Vagina (tissue), 2 donors: ENCODE measurements at places on chromosomes 1 and 21.

DNA sequence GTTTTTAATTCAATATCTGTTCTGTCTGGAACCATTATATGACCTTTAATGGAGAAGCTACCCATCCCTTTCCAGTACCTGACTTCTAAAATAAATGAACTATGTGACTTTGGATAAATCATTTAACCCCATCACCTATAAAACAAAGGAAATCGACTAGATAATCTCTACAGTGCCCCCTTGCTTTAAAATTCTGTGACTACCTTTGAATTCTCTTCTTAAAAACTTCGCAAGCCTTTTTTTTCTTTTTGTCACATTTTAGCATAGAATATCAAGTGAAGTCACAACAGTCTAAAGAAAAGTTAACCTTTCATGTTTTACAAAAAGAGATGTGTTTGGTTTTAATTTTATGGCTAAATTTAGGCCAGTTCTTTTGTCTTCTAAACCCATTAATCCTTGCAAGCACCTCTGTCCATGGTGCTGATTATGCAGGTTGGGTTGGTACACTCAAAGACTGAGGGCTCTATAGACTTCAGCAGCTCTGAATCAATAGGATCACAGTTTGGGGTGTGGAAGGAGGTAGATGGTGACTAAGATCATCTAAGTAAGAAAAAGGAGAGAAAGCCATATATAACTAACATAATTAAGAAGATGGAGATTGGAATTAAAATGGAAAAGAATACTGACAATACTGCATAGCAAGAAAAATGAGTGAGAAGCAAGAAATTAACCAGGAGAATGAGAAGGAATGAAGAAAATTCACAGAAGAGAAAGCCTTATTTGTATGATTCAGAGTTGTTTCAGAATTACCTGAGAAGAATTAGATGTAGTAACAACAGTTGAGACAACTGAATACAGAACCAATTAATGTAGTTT, 59.2 kb downstream of the TBX15 start:
- H3K4me1 ChIP-seq = no peaks in the 10 kb centered on the region
- no peak overlapping the region for H3K27ac ChIP-seq
- no peaks in the 10 kb centered on the region for H3K27me3 ChIP-seq
- no peak overlapping the region for H3K4me3 ChIP-seq

DNA sequence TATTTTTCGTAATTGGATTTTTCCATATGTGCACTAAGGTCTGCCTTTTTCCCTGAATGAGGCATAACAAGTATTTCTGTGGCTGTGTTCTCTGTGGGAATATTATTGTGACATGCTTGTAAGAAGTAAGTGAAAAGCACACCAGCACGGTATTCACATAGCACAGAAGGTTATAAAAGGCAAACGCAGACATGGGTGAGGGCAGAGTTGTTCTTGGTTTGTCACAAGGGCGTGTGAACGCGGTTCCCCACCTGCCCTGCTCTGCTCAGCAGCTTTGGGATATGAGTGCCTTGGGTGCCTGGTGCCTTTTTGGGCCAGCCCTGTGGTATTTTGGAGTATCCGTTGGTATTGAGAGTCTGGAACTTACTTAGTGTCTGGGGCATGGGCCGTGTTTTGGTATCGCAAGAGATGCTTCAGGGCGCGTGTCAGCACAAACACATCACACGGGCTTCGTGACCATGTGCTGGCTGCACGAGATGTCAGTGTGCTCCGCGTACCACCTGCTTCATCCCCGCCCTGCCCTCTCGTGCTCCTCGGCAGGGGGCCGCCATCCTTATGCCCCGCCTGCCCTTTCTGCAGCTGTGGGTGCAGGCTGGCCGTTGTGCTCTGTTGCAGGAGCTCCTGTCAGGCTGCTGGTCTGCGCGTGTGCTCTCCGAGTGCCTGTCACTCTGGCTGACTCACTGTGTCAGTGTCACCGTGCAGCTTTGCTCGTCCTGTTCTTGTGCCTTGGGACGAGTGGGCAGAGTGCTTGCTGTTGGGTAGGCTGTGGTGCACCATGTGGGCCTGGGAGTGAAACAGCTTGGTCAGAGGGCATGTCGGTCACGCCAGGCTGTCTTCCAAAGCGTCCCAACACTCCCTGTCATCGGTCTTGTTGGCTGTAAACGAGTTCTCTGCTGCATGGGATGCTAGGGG, 15.0 kb downstream of the SKI start:
- no peak overlapping the region for H3K27ac ChIP-seq
- H3K36me3 ChIP-seq = peaks cover 5% of the 10 kb centered on the region
- no peak overlapping the region for H3K4me3 ChIP-seq
- peaks cover 94% of the 10 kb centered on the region for H3K4me1 ChIP-seq

DNA sequence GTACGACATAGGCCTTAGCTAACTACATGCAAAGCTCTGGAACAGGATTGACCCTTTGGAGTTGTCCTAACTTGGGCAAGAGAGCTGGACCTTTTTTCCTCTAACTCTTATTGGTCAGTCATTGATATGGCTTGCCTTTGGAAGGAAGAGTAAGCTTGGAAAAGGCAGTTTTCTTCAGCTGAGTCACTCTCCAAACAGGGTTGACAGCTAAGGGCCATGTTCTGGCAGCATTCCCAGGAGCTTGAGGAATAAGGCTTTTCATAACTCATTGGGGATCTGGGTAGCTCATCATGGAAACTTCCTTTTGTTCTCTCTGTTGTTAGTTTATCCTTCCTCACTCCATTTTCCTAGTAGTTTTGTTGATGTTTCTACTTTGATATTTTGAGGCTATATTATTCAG, 14.5 kb upstream of the ERRFI1 start:
- no peak for DNase-seq
- H3K4me3 ChIP-seq = no peak overlapping the region
- H3K27ac ChIP-seq = peak overlapping the region; percentile 37
- peaks cover 4% of the 10 kb centered on the region for H3K4me1 ChIP-seq
- H3K27me3 ChIP-seq = no peaks in the 10 kb centered on the region
- no peaks in the 10 kb centered on the region for H3K36me3 ChIP-seq

GRCh38 chr1:186014370-186015037, 280.3 kb downstream of the HMCN1 start:
- no peak overlapping the region for H3K27ac ChIP-seq
- H3K27me3 ChIP-seq = no peaks in the 10 kb centered on the region
- H3K4me1 ChIP-seq = no peaks in the 10 kb centered on the region
- no peaks in the 10 kb centered on the region for H3K36me3 ChIP-seq

- H3K4me3 ChIP-seq = no peak overlapping the region
- peaks cover 12% of the 10 kb centered on the region for H3K4me1 ChIP-seq
- DNase-seq = no peak
Measured at GRCh38 chr1:2468041-2468472, 8.0 kb upstream of the PLCH2 start.

DNA sequence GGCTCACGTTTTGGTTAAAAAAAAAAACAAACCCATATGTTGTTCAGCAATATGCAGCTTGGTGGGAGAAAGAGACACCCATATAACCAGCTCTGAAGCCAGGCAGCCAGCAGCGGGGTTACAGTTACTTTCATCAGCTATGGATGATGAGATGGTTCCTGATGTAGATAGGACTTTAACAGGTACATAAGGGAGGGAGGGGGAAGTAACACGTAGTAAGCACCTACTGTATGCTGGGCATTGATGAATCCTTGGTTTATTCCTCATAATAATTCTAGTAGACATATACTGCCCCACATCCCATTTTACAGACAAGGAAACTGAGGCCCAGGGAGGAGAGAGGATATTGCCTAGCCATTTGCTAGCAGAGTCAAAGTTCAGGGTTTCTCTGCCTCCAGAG, 2.0 kb downstream of the SLC1A7 start:
- H3K36me3 ChIP-seq = no peaks in the 10 kb centered on the region
- DNase-seq = no peak
- H3K4me1 ChIP-seq = no peaks in the 10 kb centered on the region
- H3K27me3 ChIP-seq = no peaks in the 10 kb centered on the region
- H3K4me3 ChIP-seq = no peak overlapping the region

- no peak overlapping the region for H3K4me3 ChIP-seq
- no peaks in the 10 kb centered on the region for H3K27me3 ChIP-seq
- DNase-seq = no peak
- no peaks in the 10 kb centered on the region for H3K36me3 ChIP-seq
- no peak overlapping the region for H3K27ac ChIP-seq
Measured at GRCh38 chr1:205324781-205325180, 3.2 kb upstream of the NUAK2 start.

DNA sequence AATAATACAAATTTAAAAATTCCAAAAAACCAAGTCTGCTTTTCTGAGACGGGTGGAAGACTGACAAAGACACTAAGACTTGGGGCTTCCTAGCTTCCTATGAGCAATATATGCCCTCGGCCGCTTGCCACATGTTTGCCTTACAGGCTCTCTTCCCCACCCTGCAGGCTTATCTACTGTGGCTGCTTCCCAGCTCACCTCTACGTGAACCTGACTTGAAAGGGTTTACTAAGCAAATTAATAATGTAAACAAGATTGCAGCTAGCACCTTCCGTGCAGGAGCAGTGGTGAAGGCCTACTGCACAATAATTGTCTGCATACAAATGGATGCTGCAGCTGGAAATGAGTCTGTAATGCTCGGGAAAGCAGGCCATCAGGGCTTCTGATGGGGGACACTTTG, 152.9 kb upstream of the DAB1 start:
- no peaks in the 10 kb centered on the region for H3K27me3 ChIP-seq
- DNase-seq = no peak
- H3K4me1 ChIP-seq = no peaks in the 10 kb centered on the region
- no peak overlapping the region for H3K27ac ChIP-seq

DNA sequence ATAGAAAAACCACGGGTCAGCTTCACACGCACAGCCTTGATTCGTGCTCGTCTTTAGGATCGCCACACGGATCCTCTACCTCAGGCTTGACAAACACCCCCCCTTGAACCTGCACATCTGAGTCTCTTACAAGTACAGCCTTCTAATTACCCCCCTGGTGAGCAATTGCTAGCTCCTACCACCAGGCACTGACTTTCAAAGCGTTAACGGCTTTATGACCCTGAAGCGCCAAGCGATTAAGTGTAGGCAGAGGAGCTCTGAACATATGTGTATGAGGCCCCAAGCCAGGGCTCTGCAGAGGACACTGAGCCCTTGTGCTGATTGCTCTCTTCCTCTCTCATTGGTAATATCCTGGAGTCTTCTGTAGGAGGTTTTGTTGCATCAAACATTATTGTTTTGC, 55.7 kb upstream of the EPHA8 start:
- DNase-seq = no peak
- H3K27me3 ChIP-seq = no peaks in the 10 kb centered on the region
- no peak overlapping the region for H3K4me3 ChIP-seq
- H3K4me1 ChIP-seq = no peaks in the 10 kb centered on the region

DNA sequence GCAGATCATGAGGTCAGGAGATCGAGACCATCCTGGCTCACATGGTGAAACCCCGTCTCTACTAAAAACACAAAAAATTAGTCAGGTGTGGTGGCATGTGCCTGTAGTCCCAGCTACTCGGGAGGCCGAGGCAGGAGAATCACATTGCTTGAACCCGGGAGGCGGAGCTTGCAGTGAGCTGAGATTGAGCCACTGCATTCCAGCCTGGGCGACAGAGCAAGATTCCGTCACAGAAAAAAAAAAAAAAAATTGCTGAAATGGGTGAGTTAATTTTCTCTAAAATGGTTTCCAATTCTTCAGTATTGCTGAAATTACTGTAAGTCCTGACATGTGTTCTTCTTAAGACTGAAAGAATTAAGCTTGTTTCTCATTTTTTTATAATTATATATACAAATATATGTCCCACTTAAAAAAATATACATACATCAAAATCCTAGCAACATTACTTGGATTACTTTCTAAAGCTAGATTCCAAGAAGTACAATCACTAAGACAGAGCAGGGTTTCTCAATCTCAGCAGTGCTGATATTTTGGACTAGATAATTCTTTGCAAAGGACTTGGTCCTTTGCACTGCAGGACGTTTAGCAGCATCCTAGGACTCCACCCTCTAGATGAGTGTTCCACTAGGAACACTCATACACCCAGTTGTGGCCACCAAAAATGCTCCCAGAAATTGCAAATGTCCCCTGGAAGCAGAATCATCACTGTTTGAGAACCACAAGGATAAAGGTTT, 24.8 kb downstream of the ZNHIT6 start:
- no peak for DNase-seq
- H3K36me3 ChIP-seq = peaks cover 13% of the 10 kb centered on the region
- H3K4me3 ChIP-seq = no peak overlapping the region
- no peak overlapping the region for H3K27ac ChIP-seq
- H3K4me1 ChIP-seq = no peaks in the 10 kb centered on the region
- no peaks in the 10 kb centered on the region for H3K27me3 ChIP-seq

GRCh38 chr1:107457989-107458388, 317.1 kb downstream of the NTNG1 start:
- no peak for DNase-seq
- no peaks in the 10 kb centered on the region for H3K36me3 ChIP-seq
- no peak overlapping the region for H3K27ac ChIP-seq
- H3K27me3 ChIP-seq = no peaks in the 10 kb centered on the region
- H3K4me1 ChIP-seq = no peaks in the 10 kb centered on the region

- no peak overlapping the region for H3K4me3 ChIP-seq
- no peak for DNase-seq
Measured at GRCh38 chr1:220884109-220884980, 5.1 kb downstream of the HLX start.

- no peak for DNase-seq
- H3K36me3 ChIP-seq = no peaks in the 10 kb centered on the region
- no peaks in the 10 kb centered on the region for H3K4me1 ChIP-seq
- H3K4me3 ChIP-seq = no peak overlapping the region
- H3K27ac ChIP-seq = no peak overlapping the region
Measured at GRCh38 chr1:193905288-193906085, 719.1 kb upstream of the B3GALT2 start.

- no peaks in the 10 kb centered on the region for H3K27me3 ChIP-seq
- H3K27ac ChIP-seq = no peak overlapping the region
- H3K4me3 ChIP-seq = no peak overlapping the region
- H3K4me1 ChIP-seq = no peaks in the 10 kb centered on the region
- no peaks in the 10 kb centered on the region for H3K36me3 ChIP-seq
Measured at GRCh38 chr21:38699048-38699447, 106.7 kb upstream of the ETS2 start.

- DNase-seq = no peak
- H3K4me3 ChIP-seq = no peak overlapping the region
- peaks cover 20% of the 10 kb centered on the region for H3K4me1 ChIP-seq
Measured at GRCh38 chr1:12159816-12160215, 7.0 kb upstream of the TNFRSF1B start.

DNA sequence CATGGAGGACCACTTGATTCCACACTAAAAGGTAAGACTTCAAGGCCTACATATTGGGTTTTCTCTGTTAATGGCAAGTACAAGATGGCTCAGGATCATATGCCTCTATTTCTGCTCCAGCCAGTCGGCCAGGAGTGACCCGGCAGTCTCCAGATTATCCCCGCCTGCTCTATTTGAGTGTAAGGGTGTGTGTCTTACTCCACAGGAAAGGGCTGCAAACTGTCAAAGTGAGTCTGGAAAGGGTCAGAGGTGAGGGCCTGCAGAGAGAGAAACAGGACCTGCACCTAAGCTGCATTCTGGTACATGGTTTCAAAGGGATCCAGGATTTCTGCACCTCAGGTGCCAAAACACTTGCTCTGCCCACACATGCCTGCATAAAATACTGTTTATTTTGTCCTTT, 9.2 kb downstream of the ZNF692 start:
- H3K27me3 ChIP-seq = no peaks in the 10 kb centered on the region
- no peak overlapping the region for H3K27ac ChIP-seq
- DNase-seq = no peak
